ENCODE measurements at places on chromosomes 6 and 20. TPM values are rescaled to one million over a fixed set of nuclear protein-coding genes. Genes with fewer than 3 reads are reported as not detected.

DZANK1 gene
- 0.81 TPM for total RNA-seq

KCNG1 gene
- 0.40 TPM for total RNA-seq

GRCh38 chr20:57785061-57785460, 75.2 kb upstream of the PMEPA1 start:
- DNase-seq = no peak

DNA sequence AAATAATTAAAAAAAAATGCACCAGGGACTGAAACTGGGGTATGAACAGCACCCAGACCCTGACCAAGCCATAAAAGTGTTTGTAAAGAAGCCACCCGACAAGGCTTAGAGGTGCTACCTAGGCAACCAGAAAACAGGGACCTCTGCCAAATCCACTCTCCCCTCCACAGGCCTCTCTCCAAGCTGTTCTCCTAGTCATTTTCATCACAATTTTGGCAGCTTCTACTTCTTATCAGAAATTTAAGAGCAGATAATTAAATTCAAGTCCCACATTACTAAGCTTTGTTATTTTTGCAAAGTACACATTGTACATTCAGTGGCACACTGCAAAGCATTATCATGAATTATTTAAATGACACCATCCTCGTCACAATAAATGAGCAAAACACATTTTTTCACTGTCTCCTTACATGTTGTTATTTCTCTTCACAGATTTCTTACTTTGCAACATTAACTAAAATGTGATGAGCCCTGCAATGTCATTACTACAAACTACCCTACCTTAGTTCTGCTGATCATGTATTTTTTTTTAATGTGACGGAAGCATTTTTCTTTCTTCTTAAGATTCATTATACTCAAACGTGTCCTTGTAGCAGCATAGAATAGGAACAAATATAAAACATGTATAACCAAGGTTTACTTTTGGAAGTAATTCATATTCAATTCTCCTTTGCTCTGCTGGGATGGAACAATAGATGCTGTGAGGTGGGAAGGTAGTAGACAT, 38.1 kb downstream of the ECT2L start:
- DNase-seq = no peak
